ENCODE measurements at places on chromosomes 16 and 17.

- peak; percentile 82 for DNase-seq
Measured at GRCh38 chr17:72984926-72985325, 107.6 kb downstream of the SLC39A11 start.

- no peak for DNase-seq
Measured at GRCh38 chr16:9095656-9096397, 4.4 kb downstream of the HAPSTR1 start.

DNA sequence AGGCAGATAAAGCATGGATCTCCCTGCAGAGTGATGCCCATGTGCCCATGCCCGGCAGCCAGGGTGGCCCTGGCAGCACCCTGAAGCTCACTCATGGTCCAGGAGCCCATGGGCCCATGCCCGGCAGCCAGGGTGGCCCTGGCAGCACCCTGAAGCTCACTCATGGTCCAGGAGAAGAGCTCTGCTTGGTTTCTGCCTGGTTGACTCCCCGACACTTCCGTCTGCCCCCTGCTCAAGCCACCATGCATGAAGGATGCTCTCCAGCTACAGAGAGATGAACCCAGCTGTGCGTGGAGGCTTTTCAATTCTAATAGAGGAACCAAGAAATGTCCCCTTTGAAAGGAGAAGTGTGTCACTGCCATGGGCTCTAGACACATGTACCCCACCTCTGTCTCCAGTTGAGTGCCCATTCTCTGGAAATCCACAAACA, 8.7 kb downstream of the CCL17 start:
- DNase-seq: no peak

GRCh38 chr16:58411736-58412614, 19.7 kb downstream of the GINS3 start:
- DNase-seq: no peak

DNA sequence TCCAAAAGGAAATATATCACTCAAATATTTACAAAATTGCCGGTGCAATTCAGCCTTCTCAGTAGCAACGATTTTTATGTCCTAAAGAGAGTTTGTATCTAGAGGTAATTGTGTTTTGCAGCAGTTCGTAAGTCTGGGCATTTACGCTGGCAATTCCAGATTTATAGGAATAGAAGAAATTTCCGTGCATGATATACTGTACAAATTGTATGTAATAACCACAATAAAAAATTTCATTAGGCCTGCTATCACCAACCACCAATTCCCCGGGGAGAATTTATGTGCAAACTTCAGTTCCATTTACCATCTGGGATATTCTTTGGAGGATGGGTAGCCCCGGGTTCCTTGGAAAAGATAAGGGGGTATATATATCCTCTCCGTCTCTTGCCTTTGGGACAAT, 401.5 kb downstream of the TMEM114 start:
- no peak for DNase-seq

GRCh38 chr16:85455534-85455933, 157.6 kb upstream of the GSE1 start:
- no peak for DNase-seq

GRCh38 chr17:2157675-2158395, 102.9 kb downstream of the HIC1 start:
- no peak for DNase-seq

DNA sequence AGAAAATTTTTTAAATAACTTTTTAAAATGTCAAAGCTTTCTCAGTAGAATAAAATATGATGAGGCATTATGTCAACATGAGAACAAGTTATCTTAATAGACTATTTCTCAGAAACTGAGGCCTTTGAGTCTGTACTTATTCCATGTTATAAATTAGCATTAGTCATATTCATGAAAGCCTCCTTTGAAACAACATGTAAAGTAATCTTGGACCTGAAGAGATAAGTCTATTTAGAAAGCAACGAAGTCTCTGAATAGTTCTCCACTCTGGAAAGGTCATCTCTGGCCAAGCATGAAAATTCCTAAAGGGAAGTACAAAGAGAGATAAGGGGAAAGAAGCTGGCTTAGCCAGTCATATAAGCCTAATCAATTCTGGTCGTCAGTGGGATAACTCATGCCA, 150.8 kb downstream of the CYB561 start:
- no peak for DNase-seq

DNA sequence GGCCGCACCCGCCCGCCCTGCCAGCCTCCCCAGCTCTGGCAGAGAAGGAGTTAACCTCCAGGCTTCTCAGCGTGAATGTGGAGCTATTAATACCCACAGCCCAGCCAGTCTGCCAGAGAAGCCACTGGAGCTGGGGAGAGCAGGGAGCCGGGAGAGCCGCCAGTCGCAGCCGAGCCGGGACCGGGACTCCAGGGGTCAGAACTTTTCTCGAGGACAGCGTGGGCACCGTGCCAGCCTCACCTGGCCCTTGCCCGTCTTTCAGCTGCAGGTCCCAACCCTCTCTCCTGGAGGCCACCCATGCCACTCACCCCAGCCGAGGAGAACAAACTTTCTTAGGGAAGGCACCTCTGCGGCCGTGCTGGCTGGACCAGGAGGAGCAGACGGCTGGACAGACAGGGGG, 33.8 kb upstream of the SBK1 start:
- DNase-seq: no peak

DNA sequence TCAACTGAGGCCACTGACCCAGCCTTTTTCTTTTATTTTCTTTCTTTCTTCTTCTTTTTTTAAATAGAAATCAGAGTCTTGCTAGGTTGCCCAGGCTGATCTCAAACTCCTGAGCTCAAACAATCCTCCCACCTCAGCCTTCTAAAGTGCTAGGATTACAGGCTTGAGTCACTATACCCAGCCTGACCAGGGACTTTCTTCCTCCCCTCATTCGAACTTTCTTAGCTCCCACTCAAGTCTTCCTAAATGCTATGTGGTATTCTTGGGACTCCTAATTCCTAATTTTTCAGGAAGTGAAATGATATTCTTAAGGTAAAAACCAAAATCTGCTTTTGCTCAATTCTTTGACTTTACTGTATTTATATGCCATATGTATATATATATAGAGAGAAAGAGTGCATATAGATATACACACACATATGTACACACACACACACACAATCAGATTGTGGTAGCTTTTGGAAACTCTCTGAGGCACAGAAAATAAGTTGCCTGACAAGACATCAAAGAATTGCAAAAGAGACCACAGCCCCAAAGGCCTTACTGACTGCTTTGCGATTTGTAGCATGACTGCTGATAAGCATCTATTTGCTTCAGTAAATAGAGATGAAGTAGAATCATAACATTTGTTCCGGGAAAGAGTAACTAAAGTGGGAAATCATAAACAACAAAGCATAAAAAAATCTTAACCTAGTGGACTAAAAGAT, 9.5 kb upstream of the AMZ2 start:
- DNase-seq: no peak

DNA sequence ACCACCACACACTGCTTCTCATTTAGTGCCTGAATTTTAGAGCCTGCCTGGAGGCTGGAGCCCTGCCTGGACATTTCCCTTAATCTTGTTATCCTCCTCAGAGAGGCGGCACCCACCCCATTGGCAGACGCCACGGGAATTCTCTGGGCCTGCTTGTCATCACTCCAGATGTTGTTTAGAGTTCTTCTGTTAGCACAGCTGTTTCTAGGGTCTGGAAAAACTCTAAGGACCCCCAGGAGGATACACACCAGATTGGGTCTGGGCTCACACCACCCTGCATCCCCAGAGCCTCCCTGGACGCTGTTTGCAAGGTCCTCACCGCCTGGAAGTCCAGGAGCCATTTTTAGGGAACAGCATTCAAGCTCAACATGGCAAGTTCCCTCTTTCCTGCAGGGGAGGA, 565 bp upstream of the XAF1 start:
- DNase-seq: no peak

DNA sequence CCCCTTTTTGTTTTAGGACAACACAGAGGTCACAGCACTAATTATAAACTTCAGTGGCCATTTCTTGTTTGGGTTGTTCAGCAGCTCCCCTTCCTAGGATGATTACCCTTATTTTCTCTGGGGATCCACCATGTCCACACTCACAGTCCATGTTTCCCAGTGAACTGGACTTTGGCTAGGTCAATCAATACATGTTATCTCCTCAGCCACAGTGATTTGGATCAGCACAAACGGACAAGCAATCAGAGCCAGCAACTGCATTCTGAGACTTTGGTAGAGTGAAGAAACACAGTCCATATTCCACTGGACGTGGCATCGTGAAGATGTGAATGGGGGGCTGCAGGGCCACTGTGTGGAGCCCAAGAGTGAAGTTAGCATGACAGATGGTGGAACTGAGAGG, 4.6 kb downstream of the TMEM220 start:
- no peak for DNase-seq

- no peak for DNase-seq
Measured at GRCh38 chr17:43938838-43939182, 3.5 kb downstream of the PPY start.

GRCh38 chr16:66856801-66857200, 12.6 kb downstream of the CA7 start:
- DNase-seq: no peak

DNA sequence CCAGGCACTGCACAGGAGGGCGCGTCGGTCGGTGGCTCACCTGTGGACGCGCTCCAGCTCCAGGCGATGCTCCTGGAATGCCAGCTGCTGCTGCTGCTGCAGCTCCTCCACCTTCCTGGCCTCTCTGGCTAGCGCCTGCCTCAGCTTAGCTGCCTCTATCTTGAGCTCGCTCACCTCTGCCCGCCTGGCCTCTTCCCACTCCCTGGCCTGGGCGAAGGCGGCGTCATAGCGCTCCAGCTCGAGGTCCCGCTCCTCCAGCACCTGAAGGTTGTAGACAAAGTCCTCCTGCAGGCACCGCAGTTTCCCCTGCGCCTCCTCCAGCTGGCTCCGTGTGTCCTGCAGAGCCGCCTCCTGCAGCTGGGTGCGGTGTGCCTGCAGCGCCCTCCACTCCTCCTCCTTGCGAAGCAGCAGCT, 11.1 kb downstream of the CCDC57 start:
- DNase-seq: no peak

- DNase-seq: no peak
Measured at GRCh38 chr16:82888591-82889001, 261.8 kb downstream of the CDH13 start.

DNA sequence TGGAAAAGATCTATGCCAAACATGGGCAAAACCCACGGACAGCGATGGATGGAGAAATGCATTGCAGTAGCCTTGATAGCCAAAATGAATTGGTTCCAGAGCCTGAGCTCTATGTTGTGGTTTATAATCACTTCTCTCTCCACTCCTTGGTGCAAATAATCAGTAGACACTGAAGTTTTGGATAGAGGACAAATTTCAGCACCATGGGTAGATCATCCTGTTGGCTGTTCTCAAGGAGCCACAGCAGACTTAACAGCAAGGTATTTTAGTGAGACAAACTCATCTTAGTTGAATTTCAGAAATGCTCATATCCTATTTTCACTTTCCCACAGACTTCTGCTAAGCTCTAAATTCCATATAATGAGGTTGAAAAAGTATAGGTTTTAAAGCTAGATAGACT, 88.3 kb upstream of the CCL1 start:
- DNase-seq: no peak

GRCh38 chr16:50261707-50262235, 4.6 kb upstream of the ADCY7 start:
- DNase-seq: no peak

DNA sequence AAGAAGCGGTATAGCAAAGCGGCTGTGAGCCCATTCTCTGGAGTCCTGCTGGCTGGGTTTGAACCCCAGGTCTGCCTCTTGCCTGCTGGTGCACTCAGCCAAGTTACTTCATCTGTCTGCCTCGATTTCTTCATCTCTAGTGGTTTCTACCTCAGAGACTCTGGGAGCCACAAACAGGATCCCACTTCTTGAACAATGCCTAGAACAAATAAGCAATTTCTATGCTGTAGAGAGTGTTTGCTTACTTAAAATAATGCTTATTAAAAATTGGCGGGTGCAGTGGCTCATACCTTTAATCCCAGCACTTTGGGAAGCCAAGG, 75.5 kb downstream of the CMIP start:
- DNase-seq: no peak

DNA sequence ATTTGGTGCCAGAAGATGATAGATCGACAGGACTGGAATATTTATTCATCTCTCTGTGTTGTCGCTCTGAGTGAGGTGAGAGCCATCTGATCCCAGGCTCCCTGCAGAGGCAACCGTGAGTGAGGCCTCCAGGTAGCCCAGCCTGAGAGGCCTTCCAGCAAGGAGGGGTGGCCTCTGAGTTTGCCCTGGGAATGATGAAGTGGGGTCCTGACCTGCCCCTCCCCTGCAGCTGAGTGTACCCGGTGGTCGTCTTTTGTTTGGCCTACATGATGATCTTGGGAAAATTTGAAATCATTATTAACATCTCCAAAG, 86.4 kb downstream of the CBLN1 start:
- no peak for DNase-seq
